ENCODE measurements at places on chromosomes 12 and 14. TPM values are rescaled to one million over a fixed set of nuclear protein-coding genes. Genes with fewer than 3 reads are reported as not detected.

The DNAI7 gene
- total RNA-seq: not detected

GRCh38 chr12:59578254-59578653, 17.6 kb upstream of the SLC16A7 start:
- DNase-seq: no peak

DNA sequence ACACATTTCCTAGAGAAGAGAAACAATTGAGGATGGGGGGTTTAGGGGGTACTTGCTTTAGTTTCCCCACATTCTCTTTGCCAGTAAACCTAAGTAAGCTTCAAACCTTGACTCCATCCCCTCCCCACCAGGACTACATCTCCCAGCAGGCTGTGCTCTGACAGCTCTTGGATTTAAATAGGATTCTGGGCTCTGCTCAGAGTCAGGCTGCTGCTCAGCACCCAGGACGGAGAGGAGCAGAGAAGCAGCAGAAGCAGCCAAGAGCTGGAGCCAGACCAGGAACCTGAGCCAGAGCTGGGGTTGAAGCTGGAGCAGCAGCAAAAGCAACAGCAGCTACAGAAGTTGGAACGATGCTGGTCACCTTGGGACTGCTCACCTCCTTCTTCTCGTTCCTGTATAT, 20.6 kb downstream of the RDH12 start:
- DNase-seq: no peak

The RTL1 gene
- total RNA-seq: not detected

The SMIM41 gene
- total RNA-seq: 0.41 TPM

- no peak for DNase-seq
Measured at GRCh38 chr12:57130941-57131340, 2.7 kb downstream of the LRP1 start.

GRCh38 chr14:68961781-68962584, 17.1 kb downstream of the ACTN1 start:
- no peak for DNase-seq

The HOTAIR gene
- not detected for total RNA-seq

The GPR132 gene
- total RNA-seq: 58.0 TPM

The PXN gene
- total RNA-seq: 202 TPM

DNA sequence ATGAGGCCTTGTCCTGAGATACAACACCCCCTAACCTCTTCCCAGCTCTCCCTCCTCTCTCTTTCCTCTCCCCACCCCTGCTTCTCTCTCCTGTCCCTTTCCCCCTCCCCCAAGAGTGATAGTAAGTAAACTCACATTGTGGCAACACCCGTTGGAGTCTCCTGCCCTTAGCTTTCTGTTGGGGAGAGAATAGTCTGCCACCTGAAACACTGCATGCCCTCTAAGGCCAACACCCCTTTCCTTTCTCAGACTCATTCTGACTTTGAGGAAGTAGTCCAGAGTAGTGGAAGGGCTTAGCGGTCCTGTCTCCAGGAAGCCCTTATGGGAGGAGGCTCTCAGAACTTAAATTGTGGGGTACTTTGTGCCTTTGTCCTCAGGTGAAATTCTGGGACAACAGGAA, 95.2 kb downstream of the PRKCH start:
- DNase-seq: no peak

DNA sequence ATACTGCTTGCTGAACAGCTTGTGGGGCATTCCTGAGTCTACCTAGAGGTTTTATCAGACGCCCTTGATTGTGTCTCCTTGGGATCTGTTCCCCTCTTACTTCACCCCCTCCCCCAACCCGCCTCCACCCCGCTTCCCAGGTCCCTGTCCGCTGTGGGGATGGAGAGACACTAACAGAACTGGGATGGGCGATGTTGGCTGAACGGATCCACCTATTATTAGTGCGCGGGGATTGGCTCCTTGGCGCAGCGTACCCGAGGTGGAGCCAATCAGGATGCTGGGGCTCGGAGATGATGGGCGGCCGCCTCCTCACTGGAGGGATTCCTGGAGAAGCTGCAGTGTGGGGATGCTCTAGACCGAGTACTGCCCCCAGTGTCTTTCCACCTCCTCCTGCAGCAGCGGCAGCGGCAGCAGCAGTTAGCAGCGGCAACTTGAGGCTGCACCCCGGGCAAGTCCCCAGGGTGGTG, at the start of gene SYT1:
TSS of gene SYT1 (plus strand) at position 372 of the 467 bp plus-strand sequence.
- no peak for DNase-seq

- no peak for DNase-seq
Measured at GRCh38 chr12:66852765-66853164, 173.9 kb upstream of the GRIP1 start.

GRCh38 chr12:47308672-47309071, 228.9 kb upstream of the AMIGO2 start:
- no peak for DNase-seq

The KRT75 gene
- not detected for total RNA-seq

The CLEC2A gene
- not detected for total RNA-seq

DNA sequence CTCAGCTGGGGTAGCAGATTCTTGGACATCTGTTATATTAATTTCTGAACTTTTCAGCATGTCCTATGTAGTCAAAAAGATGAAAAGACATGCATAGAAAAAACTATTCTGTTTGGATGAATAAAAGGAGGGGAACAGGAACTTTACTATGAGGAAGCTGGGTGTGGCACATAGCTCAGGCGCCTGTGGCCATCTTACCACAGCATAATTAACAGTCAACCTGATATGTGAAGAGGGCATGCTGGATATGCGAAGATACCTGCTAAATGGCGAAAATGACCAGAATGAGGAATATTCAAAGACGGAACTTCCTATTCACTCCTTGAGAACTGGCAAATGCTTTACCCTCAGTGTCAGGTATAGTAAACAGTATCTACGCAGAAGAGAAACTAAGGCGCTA, 18.4 kb downstream of the SETD3 start:
- DNase-seq: no peak

- DNase-seq: no peak
Measured at GRCh38 chr12:120886199-120887018, 17.7 kb downstream of the SPPL3 start.

DNA sequence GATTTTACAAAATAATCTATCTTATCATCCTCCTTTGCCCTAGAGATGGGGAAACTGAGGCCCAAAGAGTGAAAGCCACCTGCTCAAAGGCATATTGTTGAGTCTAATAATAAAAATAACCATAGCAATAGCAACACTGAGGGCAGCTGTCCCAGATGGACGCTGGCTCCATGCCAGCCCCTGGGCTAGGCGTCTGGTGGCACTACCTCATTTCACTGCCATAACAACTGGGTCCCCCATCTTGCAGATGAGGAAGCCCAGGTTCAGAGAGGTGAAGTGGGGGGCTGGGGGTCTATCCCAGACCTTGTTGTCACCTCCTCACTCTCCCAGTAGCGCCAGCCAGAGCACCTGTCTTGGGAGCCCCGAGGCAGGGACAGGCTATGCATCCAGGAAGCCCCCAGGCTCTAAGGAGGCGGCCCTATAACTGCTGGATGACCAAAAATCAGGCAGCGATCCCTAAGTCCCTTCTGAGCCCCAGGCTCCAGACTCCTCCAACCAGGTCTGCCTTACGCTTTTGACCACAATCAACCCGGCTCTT, 12.8 kb downstream of the BDKRB2 start:
- DNase-seq: no peak

DNA sequence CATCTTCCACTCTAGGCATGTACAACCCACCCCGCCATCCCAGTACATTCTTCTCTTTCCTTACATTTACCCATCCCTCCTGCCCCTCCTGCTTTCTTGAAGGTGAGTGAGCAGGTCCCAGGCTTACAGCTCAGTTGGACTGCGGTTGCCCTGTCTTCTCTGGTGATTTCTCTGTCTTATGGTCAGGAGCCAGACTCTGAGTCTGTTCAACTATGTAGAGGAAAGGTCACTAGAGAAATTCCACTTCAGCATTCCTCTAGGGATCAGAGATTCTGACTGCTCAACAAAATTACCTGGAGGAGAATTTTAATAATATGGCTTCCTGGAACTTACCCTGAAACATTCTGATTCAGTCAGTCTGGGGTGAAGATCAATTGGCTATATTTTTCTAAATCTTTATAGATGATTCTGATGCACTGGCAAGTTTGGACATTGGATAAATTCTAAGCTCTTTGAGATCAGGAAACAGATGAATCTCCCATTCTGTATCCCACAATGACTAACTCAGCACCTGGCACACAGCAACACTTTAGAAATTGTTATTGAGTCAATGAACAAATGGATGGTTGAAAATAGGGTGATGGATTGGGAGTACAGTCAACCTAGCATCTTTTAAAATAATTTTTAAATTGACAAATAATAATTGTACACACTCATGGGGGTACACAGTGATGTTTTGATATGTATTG, 128.6 kb upstream of the HIF1A start:
- no peak for DNase-seq

DNA sequence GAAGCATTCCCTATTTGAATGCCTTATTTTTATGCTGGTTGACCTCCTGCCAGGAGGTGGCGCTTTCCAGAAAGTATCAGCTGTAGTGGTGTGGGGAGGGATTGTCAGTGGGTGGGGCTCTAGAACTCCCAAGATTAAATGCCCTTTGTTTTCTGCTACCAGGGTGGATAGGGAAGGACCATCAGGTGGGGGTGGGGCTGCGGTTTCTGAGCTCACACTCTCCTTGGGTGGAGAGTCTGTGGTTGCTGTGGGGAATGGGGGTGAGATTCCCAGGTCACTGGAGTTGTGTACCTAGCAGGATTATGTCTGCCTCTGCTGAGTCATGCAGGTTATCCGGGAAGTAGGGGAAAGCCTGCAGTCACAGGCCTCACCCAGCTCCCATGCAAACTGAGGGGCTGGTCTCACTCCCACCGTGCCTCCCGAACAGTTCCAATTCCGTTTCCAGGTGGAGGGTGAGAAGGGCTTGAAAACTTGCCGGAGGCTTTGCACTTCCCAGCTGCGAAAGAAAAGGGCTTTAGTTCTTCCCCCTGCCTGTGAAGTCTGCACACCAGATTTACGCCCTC, 68.3 kb downstream of the ALG10B start:
- DNase-seq: no peak

GRCh38 chr12:57579677-57580465, 11.1 kb upstream of the PIP4K2C start:
- no peak for DNase-seq

The SLC10A1 gene
- not detected for total RNA-seq

DNA sequence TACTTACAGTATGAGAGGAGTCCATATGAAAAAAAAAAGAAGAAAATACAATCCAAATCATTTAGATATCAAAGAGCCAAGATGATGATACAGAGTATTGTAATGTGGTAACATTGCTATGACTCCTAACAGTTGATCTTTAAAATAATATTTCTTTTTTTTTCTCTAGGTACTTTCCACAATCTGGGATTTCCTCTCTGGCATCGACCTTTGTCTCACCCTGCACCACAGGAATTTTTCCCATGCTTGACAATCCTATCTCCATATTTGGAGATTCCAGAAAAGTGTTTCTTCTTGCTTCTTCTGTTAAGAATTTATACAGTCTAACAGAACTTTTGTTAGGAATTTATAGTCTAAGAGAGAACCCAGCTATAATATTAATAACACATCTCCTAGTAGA, 184.4 kb downstream of the ITPR2 start:
- DNase-seq: no peak
